ENCODE measurements at places on chromosomes 5 and 9.

DNA sequence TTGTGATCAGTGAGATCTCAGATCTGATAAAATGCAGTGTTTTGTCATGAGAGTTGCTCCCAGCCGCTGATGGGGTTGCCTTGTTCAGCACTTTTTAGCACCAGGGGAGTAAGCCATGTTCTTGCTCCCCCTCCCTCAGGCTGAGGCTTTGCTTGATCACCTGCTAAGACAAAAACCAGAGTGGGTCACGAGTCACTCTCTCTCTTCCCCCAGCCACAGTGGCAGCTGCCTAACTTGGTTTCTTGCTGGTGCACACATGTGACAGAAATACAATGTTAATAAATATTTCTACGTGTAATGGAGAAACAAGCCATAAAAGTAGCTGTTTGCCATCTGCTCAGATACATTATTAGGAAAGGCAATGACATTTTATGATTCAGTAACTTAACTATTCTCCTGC is 212.4 kb upstream of the DMRT1 start:
- no peak overlapping the region for H3K4me3 ChIP-seq
- DNase-seq: no peak
- peaks cover 14% of the 10 kb centered on the region for H3K4me1 ChIP-seq
- no peaks in the 10 kb centered on the region for H3K36me3 ChIP-seq
- H3K27me3 ChIP-seq: no peaks in the 10 kb centered on the region
- no peak overlapping the region for H3K27ac ChIP-seq

GRCh38 chr9:16499892-16500291 is 370.6 kb downstream of the BNC2 start:
- H3K36me3 ChIP-seq: no peaks in the 10 kb centered on the region
- no peaks in the 10 kb centered on the region for H3K27me3 ChIP-seq
- H3K4me1 ChIP-seq: peaks cover 46% of the 10 kb centered on the region

DNA sequence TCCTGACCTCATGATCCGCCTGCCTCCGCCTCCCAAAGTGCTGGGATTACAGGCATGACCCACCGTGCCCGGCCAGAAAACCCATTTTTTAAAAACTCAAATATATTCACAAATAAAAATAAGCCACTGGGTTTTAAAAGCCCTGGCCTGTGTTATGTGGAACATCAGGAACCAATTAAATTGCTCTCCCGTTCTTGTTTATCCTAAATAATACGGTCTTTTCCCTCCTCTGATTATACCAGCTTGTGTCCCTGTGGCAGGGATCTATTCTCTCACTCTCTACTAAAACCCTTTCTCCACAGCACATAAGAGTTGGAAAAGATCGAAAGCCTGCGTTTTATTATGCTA is 30.1 kb upstream of the LPAR1 start:
- H3K27ac ChIP-seq: no peak overlapping the region
- no peaks in the 10 kb centered on the region for H3K36me3 ChIP-seq
- no peak overlapping the region for H3K4me3 ChIP-seq
- no peak for DNase-seq
- H3K27me3 ChIP-seq: no peaks in the 10 kb centered on the region

- H3K27ac ChIP-seq: no peak overlapping the region
- no peaks in the 10 kb centered on the region for H3K4me1 ChIP-seq
- H3K27me3 ChIP-seq: no peaks in the 10 kb centered on the region
- H3K4me3 ChIP-seq: no peak overlapping the region
These were observed 423.8 kb upstream of the SMARCA2 start for GRCh38 chr9:1591310-1591709.

- no peaks in the 10 kb centered on the region for H3K36me3 ChIP-seq
- H3K27ac ChIP-seq: no peak overlapping the region
- DNase-seq: no peak
- no peaks in the 10 kb centered on the region for H3K27me3 ChIP-seq
These were observed 7.2 kb downstream of the C1QTNF2 start for GRCh38 chr5:160363211-160363610.

- H3K4me3 ChIP-seq: peak within 1 kb of the TSS; percentile 36
- peak; percentile 66 for DNase-seq
- no peak within 1 kb of the TSS for H3K27ac ChIP-seq
These were observed at the start of gene FRMD3 for GRCh38 chr9:83538172-83538889. TSS of gene FRMD3 (minus strand) at chr9:83538401. CDS start at chr9:83538231, 170 bp downstream.

GRCh38 chr5:53671447-53671846 is 111.0 kb downstream of the NDUFS4 start:
- no peaks in the 10 kb centered on the region for H3K27me3 ChIP-seq
- no peak overlapping the region for H3K27ac ChIP-seq
- no peak overlapping the region for H3K4me3 ChIP-seq
- no peak for DNase-seq
- H3K36me3 ChIP-seq: no peaks in the 10 kb centered on the region
- no peaks in the 10 kb centered on the region for H3K4me1 ChIP-seq

DNA sequence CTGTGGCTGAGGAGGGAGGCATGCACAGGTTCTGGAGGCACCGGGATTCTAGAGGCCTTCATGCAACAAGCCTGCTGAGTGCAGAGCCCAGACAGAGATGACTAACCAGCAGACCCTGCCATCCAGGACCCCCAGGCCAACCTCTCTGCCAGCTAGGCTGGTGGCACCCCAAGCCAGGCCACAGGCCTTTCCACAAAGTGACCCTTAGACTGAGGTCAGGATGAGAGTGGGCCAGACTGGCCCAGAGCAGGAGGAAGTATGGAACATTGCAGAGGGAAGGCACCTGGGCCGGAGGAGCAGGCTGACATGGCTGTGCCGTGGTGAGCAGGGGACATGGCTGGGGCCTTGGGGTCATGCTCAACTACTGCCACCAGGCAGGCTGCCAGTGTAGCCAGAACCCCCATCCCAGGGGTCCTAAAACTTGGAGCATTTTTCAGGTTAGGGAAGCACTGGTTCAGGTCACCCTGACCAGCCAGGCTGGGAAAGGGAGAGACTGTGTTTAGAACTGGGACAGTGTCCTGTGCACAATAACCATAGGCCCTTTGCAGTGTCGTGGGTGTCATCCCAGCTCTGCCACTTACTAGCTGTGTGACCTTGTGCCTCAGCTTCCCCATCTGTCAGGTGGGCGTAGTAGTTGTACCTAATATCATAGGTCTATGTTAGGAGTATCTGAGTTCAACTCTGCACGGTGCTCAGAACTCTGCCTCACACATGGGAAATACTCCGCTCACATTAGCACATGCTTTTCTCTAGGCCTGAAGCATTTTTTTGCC is 17.3 kb downstream of the TCF7 start:
- no peak overlapping the region for H3K27ac ChIP-seq
- H3K4me3 ChIP-seq: no peak overlapping the region
- no peaks in the 10 kb centered on the region for H3K27me3 ChIP-seq

DNA sequence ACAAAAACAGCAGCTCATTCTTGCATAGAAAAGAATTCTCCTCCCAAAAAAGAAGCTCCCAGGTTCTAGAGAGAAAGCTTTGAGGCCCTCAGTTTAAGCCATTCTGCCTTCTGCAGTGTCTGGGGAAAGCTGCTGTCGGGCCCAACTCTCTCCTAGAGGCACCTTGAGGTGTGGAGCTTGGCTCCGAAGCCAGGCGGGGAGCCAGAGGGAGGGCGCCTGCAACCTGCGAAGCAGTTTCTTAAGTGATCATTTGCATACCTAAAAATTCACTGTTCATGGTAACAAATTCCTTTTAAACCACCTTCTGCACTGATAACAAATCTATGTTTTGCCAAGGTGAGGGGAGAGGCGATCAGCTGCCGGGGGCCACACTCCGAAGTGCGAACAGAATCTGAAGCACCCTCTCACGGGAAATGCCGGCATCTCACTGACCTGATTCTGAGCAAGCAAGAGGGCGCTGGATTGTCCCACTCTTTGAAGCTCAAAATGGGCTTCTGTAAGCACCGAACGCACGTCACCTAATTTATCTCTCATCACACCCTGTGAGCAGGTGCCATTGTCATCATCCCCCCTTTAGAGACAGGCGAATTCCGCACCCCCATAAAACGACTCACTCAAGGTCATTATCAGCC is 86.1 kb downstream of the GTF3C4 start:
- H3K36me3 ChIP-seq: no peaks in the 10 kb centered on the region
- no peak overlapping the region for H3K4me3 ChIP-seq
- H3K27ac ChIP-seq: no peak overlapping the region
- H3K4me1 ChIP-seq: no peaks in the 10 kb centered on the region
- DNase-seq: no peak

DNA sequence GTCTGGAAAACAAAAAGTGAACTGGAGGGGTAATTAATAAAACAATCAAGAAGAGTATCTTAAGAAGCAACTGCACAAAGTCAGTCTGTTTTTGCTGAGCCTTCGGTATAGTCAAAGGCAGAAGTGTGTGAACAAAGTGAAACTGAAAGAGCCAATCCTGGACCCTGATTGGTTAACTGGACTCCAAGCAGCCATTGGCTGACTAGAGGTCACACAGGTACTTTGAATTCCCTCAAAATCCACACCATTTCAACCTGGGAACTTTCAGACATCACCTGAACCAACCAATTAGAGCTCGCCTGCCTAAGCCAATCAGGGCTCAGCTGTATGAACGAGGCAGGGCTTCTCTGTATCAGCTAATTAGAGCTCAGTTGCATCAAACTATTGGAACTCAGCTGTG is 286.7 kb downstream of the TLE4 start:
- DNase-seq: peak; percentile 4
- no peak overlapping the region for H3K27ac ChIP-seq
- H3K27me3 ChIP-seq: no peaks in the 10 kb centered on the region

DNA sequence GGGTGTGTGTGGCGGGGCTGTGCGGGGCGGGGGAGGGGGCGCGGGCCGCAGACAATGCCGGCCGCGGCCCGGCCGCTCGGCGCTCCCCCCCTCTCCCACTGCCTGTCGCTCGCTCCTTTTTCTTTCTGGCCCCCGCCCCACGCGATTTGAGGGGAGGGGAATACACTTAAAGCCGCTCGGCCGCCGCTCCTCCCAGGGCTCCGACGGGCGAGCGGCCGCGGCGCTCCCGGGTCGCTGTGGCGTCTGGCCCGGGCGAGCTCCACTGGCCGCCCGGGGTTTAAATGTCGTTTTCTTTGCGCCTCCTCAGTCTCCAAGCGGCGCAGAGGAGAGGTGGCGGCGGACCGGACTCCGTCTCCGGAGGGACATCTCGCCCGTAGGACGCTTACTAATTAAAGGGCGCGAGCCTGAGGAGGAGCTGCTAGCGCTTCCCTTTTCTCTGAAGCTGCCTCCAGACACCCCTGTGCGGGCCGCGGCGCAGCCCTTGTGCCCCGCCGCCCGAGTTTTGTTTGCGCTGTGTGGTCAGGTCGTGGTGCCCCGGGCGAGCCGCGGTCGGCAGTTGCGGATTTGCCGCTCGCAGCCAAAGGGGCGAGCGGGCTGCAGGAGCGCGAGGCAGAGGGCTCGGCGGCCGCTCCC is 1.4 kb downstream of the ZSWIM6 start:
- peaks cover 32% of the 10 kb centered on the region for H3K4me1 ChIP-seq
- H3K4me3 ChIP-seq: peak overlapping the region; percentile 96
- DNase-seq: peak; percentile 46
- no peaks in the 10 kb centered on the region for H3K27me3 ChIP-seq
- H3K27ac ChIP-seq: peak overlapping the region; percentile 85

- H3K4me1 ChIP-seq: no peaks in the 10 kb centered on the region
- H3K27me3 ChIP-seq: peaks cover 7% of the 10 kb centered on the region
- no peak overlapping the region for H3K27ac ChIP-seq
- no peak overlapping the region for H3K4me3 ChIP-seq
- H3K36me3 ChIP-seq: no peaks in the 10 kb centered on the region
These were observed 75.5 kb downstream of the PHAX start for GRCh38 chr5:126676195-126676624.

DNA sequence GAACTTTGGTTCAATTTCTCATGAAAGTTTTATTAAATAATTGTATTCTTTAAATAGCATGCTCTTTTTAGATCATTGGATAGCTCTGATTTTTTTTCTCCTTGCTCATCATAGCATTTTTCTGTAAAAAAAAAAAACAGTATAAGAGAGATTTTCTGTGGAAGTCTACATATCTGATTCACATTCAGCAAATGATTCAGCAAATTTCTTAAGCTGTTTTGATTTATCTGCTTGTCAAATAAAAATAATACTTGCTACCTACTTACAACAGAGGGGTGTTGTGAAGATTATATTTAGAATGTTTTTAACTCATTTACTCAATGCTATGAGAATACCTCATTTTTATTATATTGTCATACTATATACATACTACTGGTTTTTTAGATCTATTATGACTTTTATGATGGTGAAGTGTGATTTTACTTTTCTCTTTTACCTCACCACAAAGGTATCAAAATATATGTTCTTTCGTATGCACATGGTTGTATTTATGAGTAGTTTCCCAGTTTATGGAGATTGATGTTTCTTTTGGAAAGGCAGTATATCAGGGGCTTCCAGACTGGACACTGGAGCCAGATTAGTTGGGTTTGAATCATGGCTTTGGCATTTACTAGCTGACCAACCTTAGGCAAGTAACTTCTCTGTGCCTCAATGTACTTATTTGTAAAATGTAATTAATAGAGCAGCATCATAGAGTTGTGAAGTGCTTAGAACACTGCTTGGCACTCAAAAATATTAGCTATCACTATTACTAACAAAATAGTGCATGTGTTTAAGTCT is 25.5 kb downstream of the TNPO1 start:
- H3K4me1 ChIP-seq: peaks cover 70% of the 10 kb centered on the region
- H3K36me3 ChIP-seq: no peaks in the 10 kb centered on the region
- peak overlapping the region; percentile 95 for H3K27ac ChIP-seq
- no peaks in the 10 kb centered on the region for H3K27me3 ChIP-seq
- DNase-seq: peak; percentile 73

- no peaks in the 10 kb centered on the region for H3K4me1 ChIP-seq
- peaks cover 2% of the 10 kb centered on the region for H3K27me3 ChIP-seq
- H3K27ac ChIP-seq: no peak overlapping the region
- no peak for DNase-seq
These were observed 19.6 kb upstream of the INSL6 start for GRCh38 chr9:5205071-5205470.

- peak overlapping the region; percentile 44 for H3K27ac ChIP-seq
- peak; percentile 88 for DNase-seq
- no peak overlapping the region for H3K4me3 ChIP-seq
- no peaks in the 10 kb centered on the region for H3K27me3 ChIP-seq
- no peaks in the 10 kb centered on the region for H3K36me3 ChIP-seq
These were observed 38.0 kb downstream of the PALM2AKAP2 start for GRCh38 chr9:109817846-109818472.

DNA sequence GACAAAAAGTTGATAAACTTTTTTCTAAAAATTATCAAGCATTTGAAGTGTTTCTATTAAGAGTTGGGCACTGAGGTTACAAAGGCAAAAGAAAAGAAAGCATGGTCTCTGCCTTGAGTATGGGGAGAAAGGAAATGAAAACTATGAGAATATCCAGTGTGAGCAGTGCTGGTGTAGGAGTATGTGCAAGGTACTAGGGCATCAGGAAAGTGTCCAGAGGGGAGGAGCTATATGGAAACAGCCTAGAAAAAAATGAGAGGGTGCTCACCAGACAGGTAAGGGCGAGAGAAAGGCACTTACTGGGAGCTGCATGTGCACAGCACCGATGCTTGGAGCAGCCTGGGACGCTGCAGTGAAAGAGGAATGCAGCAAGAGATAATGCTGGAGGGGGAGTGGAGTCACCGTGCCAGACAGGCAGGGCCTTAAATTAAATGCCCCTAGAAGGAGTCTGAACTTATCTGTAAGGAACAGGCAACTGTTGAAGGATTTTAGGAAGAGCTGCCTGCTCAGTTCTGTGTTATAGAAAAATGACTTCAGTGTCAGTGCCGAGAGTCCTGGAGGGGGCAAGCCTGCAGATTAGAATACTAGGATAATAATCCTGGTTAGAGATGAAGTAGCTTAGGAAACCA is 14.0 kb downstream of the MCC start:
- DNase-seq: no peak
- peaks cover 4% of the 10 kb centered on the region for H3K27me3 ChIP-seq
- H3K36me3 ChIP-seq: no peaks in the 10 kb centered on the region
- H3K4me3 ChIP-seq: no peak overlapping the region
- H3K4me1 ChIP-seq: no peaks in the 10 kb centered on the region
- H3K27ac ChIP-seq: no peak overlapping the region

GRCh38 chr5:16616536-16617273 is at the start of gene RETREG1:
TSS of gene RETREG1 (minus strand) at chr5:16616997. CDS start at chr5:16616971, 26 bp downstream.
- H3K27ac ChIP-seq: no peak within 1 kb of the TSS
- H3K4me1 ChIP-seq: peaks cover 3% of the 10 kb centered on the region
- H3K4me3 ChIP-seq: no peak within 1 kb of the TSS
- no peaks in the 10 kb centered on the region for H3K36me3 ChIP-seq
- H3K27me3 ChIP-seq: peaks cover 29% of the 10 kb centered on the region
